ENCODE measurements at places on chromosomes 3 and 15.

GRCh38 chr3:102129760-102130608, 280.7 kb downstream of the NFKBIZ start:
- DNase-seq = peak; percentile 36

DNA sequence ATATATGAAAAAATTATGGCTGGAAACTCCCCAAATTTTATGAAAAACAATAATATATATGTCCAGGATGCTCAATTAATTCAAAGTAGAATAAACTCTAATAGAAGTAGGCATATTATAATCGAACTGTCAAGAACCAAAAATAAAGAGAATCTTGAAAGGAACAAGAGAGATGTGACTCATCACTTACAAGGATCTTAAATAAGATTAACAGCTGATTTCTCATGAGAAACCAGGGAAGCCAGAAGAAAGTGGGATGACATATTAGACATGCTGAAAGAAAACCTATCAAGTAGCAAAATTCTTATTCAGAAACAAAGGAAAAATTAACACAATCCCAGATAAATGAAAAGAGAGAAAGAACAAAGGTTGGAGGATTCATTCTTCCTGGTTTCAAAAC, 66.8 kb downstream of the FAIM start:
- peak; percentile 27 for DNase-seq

DNA sequence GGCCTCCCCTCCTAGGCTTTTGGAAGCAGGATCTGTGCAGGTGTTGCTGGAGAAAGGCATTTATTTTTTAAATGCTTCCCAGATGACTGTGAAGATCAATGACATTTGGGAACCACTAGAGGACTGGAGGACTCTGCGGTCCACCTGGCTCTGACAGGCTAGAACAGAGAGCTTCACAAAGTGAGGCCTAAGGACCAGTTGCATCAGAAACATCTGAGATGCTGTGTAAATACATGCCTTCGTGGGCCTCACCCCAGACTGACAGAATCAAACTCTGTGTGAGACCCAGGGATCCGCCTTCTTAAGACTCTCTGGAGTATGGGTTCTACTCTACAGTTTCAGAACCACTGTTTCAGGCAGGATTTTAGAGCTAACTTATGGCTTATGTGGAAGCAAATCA, 105.0 kb upstream of the ICE2 start:
- DNase-seq = no peak

DNA sequence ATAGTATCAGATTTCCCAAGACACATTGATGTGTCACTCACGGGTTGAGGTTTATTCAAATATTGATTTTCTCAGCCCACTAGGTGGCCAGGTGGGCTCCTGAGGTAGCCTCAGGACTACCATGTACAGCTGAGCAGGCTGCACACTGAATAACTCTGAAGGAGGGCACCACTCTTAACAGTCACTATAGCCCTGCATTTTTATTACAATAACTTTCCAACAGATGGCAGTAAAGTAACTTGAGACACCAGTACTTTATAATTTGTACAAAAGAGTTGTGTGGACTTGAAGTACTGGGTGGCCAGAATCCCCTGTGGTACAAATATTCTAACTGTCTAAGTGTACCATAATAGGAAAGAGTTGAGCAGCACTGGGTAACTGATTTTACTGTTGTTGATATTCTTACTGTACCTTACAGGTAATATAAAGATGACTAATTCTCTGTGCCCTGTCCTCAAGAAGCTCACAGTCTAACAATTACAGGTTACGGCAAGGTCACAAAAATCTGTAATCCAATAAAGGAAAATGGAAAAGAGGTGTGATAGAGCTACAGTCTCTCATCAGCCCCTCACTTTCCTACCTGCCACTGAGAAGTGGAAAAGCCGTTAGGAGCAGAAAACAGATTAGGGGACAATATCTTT, 76.0 kb downstream of the ETFA start:
- peak; percentile 54 for DNase-seq

GRCh38 chr3:12273045-12273695, 15.7 kb upstream of the PPARG start:
- peak; percentile 20 for DNase-seq

DNA sequence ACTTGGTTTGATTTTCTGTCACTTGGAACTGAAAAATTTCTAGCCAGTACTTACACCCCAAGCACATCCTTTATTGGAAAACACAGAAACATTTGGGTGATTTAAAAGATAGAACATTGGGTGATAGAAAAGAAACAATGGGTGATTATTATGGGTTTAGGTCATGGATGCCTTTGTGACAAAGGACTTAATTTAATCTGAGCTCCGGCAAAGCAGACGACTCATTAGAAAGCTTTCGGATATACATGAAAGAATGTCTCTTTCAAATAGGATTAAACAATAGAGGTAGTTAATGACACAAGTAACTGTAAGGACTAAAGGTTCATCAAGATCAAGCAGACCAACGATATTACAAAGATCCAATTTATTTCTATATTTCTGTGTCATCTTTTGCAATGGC, 37.3 kb upstream of the CNTN4 start:
- DNase-seq = no peak

GRCh38 chr15:52020221-52021085, 1.4 kb downstream of the MAPK6 start:
- peak; percentile 46 for DNase-seq

GRCh38 chr3:196667056-196667825, 27.7 kb downstream of the NRROS start:
- DNase-seq = no peak

DNA sequence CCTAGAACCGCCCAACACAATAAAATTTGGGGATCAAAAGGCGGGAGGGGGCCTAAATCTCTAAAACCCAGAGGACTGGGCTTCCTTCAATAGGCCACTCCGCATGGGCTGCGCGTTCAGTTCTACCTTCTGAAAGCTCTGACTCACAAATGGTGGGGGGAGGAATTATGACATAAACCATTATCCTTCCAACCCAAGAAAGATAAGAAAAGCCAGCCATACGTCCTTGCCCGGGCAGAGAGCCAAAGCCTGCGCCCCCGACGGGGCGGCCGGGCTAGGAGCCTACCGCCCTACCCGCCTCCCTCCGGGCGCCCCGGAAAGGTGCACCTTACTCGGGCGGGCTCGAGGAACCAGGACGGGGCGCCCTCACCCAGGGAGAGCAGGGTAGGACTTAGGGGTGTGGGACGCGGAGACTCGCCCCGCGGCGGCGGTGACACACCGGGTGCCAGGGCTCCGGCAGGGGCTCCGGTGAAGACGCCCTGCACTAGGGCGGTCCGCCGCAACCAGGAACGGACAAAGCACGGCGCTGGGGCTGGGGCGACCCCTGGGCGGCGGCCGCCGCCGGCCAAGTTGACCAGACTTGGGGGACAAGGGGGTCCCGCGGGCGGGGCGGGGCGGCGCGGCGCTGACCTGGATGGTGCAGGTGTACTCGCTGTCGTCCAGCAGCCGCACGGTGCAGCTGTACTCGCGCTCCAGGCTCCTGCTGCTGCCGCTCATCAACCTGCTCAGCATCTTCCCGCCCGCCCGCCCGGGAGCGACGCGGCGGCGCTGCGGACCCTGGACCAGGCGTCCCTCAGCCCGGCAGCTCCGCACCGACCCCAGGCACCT, 534 bp downstream of the FRMD5 start:
- DNase-seq = peak; percentile 34

DNA sequence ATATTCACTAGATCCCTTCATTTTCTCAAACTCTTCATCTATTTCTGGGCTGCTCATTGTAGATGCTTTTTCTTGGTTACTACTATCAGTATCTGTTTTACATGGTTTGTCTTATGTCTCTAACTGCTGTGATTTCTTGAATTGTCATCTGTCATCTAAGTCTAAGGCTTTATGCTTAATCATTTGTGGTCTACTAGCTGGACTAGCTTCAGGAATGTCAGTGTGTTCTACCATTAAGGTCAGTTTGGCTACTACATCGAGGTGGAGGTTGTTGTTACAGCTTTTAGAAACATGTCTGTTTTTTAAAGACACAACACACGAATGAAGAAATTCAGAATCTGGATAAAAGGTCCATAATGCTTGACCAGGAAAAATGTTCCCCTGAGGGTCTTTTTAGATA, 82.2 kb downstream of the ABI3BP start:
- no peak for DNase-seq

Data from fibroblast of skin of scalp (primary cell).